NCI-H774 (cell line): ENCODE measurements at places on chromosomes 4 and X.

- no peak for DNase-seq
Measured at GRCh38 chr4:147057611-147058190, 112.0 kb upstream of the TTC29 start.

DNA sequence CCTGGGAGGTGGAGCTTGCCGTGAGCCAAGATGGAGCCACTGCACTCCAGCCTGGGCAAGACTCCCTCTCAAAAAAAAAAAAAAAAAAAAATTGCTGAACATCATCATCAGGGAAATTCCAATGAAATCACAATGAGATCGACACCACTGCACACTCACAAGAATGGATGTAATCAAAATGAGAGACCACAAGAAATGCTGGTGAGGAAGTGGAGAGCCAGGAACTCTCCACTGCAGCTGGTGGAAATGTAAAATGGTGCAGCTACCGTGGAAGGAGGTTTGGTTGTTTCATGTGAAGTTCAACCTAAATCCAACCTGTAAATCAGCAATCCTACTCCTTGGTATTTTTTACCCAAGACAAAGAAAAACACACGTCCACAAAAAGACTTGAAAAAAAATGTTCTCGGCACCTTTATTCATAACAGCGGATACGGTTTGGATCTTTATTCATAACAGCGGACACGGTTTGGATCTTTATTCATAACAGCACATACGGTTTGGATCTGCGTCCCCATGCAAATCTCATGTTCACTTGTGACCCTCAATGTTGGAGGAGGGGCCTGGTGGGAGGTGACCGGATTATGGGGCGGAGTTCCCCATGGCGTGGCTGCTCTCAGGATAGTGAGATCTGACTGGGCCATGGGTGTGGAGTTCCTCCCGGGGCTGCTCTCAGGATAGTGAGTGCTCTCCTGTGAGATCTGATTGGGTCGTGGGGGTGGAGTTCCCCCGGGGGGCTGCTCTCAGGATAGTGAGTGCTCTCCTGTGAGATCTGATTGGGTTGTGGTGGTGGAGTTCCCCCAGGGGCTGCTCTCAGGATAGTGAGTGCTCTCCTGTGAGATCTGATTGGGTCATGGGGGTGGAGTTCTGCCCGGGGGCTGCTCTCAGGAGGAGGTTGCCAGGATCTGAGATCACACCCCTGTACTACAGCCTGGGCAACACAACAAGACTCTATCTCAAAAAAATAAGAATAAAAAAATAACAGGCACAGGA lies 7.7 kb downstream of the GAK start:
- DNase-seq = no peak

- DNase-seq = peak; percentile 25
Measured at GRCh38 chrX:22135994-22136684, 104.0 kb downstream of the PHEX start.

GRCh38 chrX:55240788-55241340 lies 20.7 kb downstream of the PAGE5 start:
- DNase-seq = no peak

- no peak for DNase-seq
Measured at GRCh38 chr4:150389896-150390530, 191.9 kb upstream of the MAB21L2 start.

GRCh38 chr4:132108784-132109183 lies 1040.3 kb upstream of the PCDH10 start:
- no peak for DNase-seq

DNA sequence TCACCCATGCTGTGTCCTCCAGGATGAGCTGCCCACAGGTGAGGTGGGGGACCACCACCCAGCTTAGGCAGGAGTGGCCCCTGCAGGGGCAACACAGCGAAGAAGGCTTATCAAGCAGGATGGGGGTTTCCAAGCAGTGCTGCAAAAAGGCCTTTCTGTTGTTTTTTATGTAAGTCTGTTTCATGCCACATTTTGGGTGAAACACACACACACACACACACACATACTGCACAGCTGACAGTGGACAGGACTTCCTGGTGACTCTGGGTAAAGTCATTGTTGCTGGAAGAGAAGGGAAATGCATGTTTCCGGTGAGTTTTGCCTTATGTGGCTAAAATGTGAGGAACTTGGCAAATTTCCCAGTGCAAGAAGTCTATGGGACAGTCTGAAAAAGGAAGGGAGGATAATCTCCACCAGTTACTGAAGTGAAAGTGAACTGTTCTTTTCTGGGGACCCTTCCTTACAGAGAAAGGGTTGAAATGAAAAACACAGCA lies 119.2 kb downstream of the IRF2 start:
- DNase-seq = no peak

GRCh38 chr4:73870260-73870659 lies 1.1 kb downstream of the CXCL1 start:
- no peak for DNase-seq

DNA sequence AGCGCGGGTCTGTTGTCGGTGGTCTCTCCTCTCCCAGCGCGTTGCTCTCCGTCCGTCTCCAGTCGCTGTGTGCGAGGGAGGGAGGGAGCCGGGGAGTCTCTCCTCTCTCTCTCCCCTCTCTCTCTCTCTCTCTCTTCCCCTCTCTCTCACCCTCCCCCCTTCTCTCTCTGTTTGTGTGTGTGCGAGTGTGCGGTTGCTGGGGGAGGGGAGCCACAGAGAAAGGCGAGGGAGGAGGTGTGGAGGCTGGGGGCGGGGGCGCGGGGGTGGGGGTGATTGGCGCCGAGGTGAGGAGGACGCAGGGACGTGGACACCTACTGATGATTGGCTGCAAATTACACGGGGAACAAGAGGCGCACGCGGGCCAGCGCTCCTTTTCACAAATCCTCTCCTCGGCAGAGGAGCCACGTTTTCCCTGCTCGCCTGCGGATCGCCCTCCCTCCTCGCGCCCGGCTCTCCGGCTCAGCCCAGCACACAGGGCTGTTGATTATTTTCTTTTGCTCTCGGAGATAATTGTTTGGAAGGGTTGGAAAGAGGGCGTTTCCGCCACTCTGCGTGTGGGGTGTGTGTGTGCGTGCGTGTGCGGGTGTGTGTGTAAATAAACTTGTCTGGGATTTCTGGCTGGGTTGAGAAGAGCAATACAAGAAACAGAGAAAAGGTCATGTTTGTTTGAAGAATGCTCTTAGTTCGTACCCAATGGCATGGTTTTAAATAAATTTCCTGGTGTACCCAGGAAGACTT lies at the start of gene CXXC4:
Gene CXXC4, minus strand, starts transcription at position 73 of the 738 bp plus-strand sequence. CDS start 3,092 bp downstream, outside the sequence.
- peak; percentile 83 for DNase-seq

DNA sequence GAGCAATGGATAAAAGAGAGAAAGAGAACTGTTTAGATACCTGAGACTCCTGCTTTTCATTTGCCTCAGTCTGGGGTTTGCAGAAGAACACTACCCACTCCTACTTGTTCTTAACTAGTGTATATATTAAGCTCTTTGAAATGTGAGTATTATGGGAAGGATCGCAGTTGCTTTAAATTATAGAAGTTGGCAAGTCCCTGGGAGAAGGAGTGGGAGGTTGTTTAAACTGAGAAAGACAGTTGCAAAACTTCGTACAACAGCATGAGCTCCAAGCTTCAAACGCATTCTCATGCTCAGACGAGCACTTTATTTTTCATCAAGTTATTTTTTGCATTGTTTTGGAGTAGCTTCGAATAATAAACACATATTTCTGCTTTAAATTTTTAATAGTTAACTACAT lies 88.1 kb upstream of the C1QTNF7 start:
- DNase-seq = no peak

DNA sequence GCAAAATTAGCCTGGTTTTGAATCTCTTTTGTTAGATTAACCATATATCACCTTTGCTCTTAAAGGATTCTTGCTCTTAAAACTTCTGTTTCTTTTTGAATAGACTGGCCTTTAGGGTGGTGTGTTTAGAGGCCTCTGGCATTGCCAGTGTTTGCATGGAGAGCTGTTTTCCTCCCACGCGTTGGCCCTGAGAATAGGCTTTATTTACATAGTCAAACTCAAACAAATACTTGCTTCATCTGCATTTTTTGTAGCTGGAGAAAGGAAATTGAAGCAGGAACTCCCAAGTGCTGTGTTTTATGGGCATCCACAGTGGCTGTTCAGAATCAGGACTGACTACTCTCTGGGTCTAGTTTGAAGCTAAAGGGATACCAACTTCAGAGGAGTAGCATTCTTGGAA lies 2.7 kb downstream of the SHROOM2 start:
- peak; percentile 12 for DNase-seq

DNA sequence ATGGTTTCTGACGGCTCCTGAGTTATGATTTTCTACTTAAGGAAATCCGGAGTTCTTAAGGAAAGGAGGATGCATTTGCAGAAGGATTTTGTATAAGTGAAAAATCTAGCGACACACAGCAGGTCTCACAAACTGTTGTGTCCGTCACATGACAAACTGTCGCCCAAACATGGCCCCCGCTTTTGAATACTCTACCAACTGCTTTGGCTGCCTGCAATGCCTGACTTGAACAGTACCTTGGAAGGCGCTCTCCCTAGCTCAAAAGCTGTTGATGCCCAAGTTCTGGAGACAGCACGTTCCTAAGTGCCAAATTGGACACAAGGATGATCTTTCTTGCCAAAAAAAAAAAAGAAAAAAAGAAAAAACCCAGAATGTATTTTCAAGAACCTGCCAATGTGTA lies 103.2 kb downstream of the ENPP6 start:
- no peak for DNase-seq

DNA sequence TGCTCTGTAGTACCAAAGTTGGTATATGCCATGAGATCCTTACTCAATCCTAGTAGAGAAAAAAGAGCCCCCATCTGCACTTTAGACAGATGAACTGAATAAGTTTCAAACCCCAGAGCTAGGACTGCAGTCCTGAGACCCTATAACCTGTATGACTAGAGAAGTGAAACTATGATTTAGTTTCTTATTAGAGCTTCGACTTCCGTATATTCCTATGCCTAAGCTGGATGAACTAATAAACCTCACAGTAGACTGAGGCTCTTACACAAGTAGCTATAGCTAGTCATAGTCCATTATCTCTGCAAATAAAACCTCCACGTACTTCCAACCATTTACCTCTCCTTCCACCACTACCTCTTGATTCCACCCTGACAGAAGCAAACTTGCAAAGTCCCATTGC lies 6.3 kb upstream of the OTUD4 start:
- DNase-seq = no peak

- no peak for DNase-seq
Measured at GRCh38 chr4:152190907-152191306, 345.0 kb downstream of the FBXW7 start.

- no peak for DNase-seq
Measured at GRCh38 chr4:93355411-93355810, 473.1 kb upstream of the ATOH1 start.
